ENCODE measurements at places on chromosomes 1 and 21.

GRCh38 chr1:230308039-230308438 is 118.1 kb downstream of the PGBD5 start:
- no peak for DNase-seq

DNA sequence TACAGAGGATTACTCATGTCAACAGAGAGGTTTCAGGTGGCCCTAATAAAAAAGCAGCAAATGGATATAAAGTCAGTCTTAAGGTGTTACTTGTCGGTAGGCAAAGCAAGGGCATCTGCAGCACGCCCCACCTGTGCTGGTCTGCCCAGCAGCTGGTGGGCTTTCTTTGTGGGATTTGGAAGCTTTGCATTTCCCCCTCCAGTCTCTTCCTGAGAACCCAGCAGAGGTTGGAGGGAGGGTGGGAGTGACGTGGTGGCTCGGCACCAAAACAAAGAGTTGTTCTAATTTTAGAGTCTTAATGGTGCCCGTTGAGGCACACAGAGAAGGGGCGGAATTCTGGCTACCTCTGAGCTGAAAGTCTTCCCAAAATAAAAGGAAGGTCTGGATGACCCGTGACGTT is 4.8 kb upstream of the PCBP3 start:
- no peak for DNase-seq

DNA sequence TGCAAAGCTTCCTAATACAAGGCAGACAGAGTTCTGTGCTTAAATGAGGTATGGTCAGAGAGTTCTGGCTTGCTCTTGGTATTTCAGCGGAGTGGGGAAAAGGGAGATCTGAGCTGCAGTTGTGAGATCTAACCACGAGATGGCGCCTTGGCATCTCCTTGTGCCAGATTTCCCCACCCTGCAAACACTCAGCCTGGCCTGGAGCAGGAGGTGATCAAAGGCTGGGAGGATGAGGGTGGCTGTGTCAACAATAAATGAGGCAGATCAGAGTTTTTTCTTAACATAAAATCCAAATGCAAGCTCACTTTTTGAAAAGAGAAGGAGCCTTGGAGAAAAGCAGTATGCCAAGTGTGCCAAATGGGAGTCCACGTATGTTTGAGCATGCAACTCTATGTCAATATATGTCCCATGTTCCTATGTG is 4.1 kb upstream of the TFAP2E start:
- DNase-seq: peak; percentile 64

DNA sequence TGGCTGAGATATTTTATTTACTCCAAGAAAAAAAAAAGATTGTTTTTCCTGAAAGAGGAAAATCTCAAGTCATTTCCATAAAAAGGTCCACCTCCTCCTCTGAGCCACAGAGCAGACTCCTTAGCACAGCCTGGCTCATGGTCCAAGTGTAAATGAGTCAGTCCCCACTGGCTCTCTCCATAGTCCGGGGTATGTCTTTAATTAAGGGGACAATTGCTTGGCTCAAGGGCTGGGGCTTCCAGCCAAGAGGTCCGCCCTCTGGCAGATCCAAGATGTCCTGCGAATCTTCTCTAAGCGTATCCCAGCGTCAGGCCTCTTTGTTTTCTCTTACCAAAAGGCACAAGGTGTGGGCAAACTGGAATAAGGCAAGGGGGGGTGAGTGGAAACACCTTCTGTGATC is 33.3 kb downstream of the FOXD2 start:
- DNase-seq: no peak

DNA sequence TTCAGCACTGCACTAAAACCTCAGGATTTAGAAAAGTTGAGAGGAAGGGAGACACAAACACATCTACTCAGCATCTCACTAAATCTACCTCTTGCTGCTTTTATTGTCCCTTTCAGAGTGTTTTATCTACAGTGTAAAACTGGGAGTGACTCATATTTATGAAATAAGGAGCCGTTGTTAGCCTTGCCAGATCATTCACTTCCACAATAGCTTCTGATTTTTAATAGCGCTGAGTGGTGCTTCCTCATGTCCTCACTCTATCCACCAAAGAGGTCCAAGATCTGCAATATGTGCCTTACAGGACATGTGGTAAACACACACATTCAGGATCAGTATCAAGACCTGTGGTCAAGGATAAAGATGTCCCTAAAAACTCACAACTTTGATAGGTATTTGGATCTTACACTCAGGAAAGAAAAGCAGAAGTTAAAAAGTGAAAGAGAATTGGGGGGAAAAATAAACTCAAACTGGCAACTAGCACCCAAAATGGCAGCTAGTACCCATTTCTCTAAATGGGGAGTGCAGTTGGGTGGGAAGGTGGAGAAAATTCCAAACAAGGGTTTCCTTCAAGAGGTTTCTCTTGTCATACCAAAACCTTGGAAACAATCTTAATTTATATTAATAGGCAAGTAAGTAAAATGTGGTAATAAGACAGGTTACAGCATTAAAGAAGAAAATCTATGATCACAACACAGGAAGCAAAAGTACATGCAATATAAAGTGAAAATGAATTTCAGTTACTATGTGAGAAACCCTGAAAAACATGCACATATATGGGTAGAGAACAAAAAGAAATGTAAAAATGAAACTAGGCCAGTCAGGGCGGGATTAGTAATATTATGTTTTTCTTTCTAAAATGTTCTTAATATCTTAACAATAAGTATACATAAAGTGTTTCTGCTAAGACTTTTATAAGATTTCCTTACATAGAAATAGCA is 15.9 kb downstream of the DUSP10 start:
- no peak for DNase-seq

GRCh38 chr1:187714470-187714869 is 885.7 kb downstream of the PLA2G4A start:
- DNase-seq: no peak

- DNase-seq: no peak
Measured at GRCh38 chr1:210482945-210483617, 154.4 kb downstream of the HHAT start.

GRCh38 chr1:61253059-61253735 is 170.8 kb downstream of the NFIA start:
- DNase-seq: no peak

DNA sequence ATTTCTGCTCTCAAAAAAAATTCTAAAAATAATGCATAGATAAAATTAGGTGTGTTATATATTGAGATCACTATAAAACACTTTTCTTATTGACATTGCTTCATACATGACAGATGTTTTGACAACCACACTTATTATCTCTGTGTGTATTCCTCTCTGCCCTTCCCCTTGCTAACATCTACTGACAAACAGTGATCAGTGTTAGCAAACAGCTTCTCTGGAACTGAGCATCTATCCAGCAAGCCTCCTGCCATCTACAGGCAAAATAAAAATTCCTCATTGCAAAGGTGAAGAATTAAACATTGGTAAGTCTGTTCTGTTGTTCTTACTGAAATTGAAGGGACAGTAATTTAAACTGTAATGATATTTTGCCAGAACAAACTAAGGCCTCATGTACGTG is 2153.9 kb downstream of the NCAM2 start:
- DNase-seq: no peak

GRCh38 chr21:22925032-22925431 is 1926.8 kb downstream of the NCAM2 start:
- DNase-seq: no peak

DNA sequence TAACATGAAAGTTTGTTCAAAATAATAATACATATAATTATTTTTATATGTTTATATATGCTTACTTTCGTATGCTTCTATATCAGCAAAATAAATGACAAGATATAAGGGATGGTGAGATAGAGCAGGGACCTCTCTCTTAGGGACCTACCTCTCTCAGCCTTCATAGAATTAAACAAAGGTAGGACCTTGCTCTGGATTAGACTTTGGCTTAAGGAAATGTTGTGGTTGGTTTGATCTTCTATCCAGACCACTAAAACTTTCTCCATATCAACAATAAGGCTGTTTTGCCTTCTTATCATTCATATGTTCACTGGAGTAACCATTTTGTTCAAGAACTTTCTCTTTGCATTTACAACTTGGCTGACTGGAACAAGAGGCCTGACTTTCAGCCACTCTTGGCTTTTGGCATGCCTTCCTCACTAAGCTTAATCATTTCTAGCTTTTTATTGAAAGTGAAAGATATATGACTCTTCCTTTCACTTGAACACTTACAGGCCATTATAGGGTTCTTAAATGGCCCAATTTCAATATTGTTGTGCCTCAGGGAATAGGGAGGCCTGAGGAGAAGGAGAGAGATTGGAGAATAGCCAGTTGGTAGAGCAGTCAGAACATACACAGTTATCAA is 14.4 kb downstream of the FRRS1 start:
- DNase-seq: no peak

DNA sequence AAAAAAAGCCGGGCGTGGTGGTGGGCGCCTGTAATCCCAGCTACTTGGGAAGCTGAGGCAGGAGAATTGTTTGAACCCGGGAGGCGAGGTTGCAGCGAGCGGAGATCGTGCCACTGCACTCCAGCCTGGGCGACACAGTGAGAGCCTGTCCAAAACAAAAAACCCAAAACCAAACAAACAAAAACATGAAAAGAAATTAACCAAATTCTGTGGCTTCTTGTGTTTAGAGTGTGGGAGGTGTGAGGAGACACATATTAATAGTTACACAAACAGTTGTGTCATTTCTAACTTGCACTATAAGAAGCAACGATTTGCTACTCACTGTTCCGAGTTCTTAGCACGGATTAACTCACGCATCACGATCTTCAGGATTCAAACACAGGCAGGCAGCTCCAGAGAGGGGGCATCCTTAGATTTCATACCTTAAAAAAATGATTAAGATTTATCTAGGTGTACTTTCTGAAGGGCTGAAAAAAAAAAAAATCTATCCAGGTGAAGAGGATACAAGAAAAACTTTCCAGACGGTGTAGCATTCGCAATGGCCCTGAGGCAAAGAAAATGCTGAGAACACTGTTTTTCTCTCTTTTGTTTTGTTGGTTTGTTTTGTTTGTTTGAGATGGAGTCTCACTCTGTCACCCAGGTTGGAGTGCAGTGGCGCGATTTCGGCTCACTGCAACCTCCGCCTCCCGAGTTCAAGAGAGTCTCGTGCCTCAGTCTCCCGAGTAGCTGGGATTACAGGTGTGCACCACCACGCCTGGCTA is 713 bp upstream of the HMGCL start:
- no peak for DNase-seq

GRCh38 chr1:154568157-154568815 is 708 bp downstream of the CHRNB2 start:
- DNase-seq: no peak

- DNase-seq: no peak
Measured at GRCh38 chr1:81889166-81889565, 88.4 kb downstream of the ADGRL2 start.

DNA sequence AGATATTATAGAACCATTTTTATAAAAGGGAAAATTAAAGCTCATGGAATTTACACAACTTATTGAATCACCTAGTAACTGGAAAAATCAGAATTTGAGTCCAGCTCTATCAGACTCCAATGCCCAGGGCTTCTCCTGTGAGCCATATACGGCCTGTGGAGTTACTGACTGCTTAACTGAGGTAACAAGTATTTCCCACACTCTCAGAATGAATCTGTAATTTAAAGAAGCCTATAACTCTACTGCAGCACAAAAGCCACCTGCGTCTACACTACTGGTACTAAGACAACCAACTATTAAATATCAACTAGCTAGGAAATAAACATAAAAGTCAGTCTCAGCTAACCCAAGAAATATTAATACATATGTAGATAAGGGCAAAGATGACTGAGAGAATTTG is 29.4 kb downstream of the SMYD3 start:
- DNase-seq: no peak

DNA sequence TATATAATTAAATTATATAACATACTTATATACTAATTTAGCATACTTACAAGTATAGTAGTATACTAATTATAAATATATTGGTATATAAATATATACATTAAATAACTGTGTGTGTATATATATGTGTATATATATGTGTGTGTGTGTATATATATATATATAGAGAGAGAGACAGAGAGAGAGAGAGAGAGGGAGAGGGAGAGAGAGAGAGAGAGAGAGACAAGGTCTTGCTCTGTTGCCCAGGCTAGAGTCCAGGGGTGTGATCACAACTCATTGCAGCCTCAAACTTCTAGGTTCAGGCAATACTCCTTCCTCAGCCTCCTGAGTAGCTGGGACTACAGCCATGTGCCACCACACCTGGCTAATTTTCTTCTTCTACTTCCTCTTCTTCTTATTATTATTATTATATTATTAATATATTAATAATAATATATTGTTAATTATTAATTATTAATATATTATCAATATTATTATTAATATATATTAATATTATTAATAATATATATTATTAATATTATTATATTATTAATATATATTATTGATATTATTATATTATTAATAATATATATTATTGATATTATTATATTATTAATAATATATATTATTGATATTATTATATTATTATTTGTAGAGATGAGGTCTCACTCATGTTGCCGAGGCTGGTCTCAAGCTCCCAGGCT is 185.5 kb downstream of the CRB1 start:
- no peak for DNase-seq

DNA sequence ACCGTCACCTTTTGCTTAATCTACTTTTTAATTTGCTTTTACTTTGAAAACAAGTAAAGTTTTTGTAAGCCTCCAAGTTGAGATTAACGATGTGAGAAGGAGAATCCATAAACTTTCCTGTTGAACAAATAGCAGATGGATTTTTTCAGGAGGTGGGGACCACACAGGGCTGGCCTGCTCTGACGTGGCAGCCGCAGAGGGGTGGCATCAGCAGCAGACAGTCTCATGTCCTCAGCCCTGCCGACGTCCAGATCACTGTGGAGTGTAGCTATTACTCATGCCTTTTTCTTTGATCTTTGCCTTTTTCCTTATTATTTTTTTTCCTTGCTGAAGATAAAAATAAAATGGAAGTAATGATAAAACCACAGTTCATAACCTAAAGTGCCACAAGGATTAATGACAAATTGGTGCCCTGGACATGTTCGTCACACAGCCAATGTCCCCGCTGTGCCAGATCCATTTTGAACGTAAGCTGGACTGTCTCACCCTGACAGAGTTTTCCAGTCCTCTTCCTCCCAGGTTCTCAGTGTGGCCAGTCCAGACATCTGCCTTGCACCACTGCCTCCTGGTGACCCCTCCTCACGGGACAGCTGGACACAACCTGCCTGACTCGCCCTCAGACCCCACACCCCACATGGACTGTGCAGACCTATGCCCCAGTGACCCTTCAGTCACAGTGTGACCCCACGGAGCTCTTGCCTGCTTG is 15.4 kb upstream of the ZBTB21 start:
- no peak for DNase-seq

DNA sequence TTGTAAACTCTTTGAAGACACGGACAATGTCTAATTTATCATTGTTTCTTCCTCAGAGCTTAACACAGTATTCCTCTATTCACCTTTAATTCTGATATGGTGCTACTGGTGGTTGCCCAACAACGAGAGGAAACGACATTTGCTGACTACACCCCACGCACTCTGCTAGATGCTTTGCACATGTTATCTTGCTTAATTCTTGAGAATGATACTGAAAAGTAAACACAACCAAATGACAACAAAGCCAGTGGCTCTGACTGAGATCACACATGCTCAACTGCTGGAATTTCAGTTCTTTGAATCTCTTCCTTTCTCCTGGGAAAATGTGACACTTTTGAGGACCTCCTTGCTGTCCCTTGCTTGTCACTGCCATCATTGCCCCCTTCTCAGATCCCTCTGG is 37.2 kb upstream of the DDAH1 start:
- no peak for DNase-seq

Measured in CD4-positive, alpha-beta T cell treated with Interleukin-15 for 4 hours (primary cell).